Kasumi-1 (cell line): ENCODE measurements at places on chromosomes 3 and 15.

DNA sequence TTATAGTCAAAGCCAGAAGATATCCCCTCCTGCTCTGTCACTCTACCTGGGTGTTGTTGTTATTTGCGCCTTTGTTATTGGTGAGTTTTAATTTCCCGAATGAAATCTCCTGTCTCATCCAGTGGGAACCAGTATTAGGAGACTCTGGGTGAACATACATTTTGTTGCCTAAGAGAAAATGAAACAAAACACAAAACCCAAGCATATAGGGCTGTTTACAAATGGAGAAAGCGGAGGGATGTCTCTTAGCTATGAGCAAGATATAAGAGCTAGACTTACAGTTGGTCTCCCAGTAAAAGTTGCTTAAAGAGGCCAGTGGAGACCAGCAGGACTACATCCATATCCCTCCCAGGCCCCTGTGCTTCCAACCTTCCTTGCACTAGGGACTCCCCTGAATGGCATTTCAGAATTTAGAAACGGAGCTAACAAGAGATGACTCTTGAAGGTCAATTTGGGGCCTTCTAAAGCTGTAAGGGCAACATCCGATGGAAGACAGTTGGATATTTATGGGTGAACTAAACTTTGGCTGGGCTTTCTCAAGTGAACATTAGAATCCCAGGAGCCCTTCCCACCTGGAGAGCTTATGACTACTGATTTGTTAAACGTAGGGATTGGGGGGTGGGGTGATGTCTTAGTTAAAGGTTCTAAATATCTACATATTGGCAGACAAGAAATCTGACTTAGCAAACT is 2.7 kb downstream of the EOMES start:
- DNase-seq, result no peak

- DNase-seq, result no peak
Observed at GRCh38 chr3:142064454-142064853, 84.9 kb downstream of the TFDP2 start.

- DNase-seq, result no peak
Observed at GRCh38 chr3:75337226-75337900, 326.8 kb upstream of the FRG2C start.

- no peak for DNase-seq
Observed at GRCh38 chr3:163315786-163316185, 1762.5 kb downstream of the SI start.
